GM19239 (cell line): ENCODE measurements at places on chromosomes 1 and 21.
A peak's percentile ranks its signal among the peaks of the same experiment; 100 is the strongest.

DNA sequence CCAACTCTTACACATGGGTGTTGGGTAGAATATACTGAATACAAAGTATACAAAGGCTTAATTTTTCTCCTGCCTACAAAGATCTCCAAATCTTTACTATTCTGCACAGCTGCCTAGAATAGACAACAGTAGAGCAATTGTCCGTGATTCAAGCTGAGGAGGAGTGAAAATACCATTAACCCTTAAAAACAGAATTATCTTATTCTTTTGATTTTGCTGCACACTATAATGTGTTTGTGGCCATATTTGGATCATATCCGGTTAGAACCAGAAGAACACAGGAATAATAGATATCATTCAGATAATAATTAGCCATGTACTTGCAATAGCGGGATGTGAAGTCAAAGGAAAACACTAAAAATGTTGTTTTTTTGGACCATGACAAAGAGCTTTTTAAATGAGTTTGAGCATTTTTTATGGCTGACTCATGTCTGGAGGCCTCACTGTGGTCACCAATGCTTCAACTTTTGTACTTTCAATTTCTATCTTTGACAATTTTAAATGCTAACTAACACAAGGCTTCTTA is 197.6 kb upstream of the FOXD3 start:
- peak; percentile 27 for DNase-seq

- no peak for DNase-seq
These were observed 506.8 kb upstream of the CAMK1G start for GRCh38 chr1:209076688-209077087.

DNA sequence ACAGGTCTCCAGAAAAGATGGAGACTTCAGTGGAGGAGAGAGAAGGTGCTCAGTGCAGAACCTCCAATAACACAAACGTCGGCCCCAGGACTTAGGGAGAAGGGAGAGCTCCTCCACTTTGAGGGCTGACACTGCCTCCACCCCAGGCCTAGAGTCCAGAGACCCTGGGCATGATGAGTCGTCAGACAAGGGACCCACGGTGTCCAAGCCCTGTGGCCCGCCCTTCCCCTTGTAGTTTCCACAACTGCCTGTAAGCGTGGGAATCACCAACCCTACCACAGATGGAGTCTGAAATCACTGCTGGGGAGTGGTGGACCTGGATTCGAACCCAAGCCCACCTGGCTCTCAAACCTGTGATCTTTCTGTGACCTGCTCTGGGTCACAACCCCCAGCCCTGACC is 281.1 kb downstream of the NPHP4 start:
- DNase-seq = no peak

GRCh38 chr1:61647142-61647541 is 77.8 kb downstream of the TM2D1 start:
- DNase-seq = no peak

- DNase-seq = no peak
These were observed 57.8 kb downstream of the SERINC2 start for GRCh38 chr1:31470794-31471315.

GRCh38 chr1:159091180-159091560 is 14.6 kb upstream of the AIM2 start:
- DNase-seq = no peak

DNA sequence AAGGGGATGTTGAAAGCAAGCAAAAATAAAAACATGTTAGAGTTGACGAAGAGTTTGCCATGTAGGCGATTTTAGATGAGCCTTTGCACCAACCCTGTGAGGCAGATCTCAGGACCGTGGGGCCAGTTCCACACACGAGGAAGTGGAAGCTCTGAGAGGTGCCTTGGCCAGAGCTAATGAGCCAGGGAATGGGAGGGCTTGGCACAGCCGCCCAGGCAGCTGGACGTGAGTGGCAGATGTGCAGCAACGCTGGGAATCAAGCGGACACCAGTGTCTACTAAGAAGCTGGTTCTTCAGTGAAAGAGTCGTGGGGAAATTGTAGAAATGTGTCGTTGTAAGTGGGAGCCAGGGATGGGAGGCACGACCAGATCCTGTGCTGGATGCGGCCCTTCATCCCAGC is 58.9 kb upstream of the COL6A1 start:
- no peak for DNase-seq

DNA sequence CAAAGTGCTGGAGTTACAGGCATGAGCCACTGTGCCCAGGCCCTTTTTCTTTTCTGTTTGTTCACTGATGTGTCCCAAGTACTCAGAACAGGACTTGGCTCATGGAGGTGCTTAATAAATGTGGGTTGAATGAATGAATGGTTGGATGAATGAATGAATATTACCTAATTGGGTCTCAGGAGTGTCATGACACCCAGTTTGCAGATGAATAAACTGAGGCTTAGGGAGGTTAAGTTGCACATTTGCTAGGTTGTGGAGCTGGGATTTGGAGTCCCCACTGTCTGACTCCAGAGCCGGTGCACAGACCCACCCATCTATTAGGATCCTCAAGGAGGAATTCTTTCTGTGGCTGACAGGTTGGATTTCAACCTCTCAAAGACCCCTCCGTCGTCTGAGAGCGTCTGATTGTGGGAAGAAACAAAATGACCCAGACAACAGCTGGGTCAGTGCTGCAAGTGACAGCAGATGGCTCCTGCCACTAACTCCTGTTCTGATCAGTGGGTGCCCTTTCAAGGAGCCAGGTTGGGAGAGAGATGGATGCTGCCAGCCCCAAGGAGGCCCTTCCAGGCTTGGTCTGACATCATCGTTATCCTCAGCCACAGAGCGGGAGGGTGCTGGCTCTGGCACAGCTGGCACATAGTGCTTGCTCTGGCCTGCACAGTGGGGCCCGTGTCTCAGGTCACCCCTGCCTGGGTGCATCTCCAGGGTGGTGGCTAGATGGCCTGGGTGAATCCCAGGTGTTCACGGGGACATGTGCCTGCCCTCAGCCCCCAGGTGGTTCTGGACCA is 24.2 kb downstream of the ARHGEF10L start:
- DNase-seq = no peak

- peak; percentile 57 for DNase-seq
These were observed 15.4 kb downstream of the SLC2A7 start for GRCh38 chr1:9010781-9011323.

DNA sequence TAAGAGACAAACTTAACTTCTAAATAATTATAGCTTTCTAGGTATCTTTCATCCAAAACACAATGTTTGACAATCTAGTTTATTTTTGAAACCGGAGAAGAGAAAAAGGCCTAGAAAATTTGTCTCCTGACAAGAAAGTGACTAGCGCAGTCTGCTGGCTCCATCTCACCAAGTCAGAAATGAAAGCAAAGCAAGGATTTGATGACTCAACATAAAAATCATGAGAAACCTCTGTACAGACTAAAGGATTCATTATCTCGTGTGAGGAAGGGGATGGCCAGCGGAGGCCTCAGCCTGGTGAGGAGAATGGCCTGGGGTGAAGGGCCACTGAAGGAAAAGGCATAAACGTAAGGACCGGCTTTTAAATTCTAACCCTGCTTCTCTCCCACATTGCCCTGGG is 20.0 kb upstream of the TSNAX start:
- no peak for DNase-seq

- DNase-seq = no peak
These were observed 37.0 kb downstream of the ZNF281 start for GRCh38 chr1:200372885-200373181.

DNA sequence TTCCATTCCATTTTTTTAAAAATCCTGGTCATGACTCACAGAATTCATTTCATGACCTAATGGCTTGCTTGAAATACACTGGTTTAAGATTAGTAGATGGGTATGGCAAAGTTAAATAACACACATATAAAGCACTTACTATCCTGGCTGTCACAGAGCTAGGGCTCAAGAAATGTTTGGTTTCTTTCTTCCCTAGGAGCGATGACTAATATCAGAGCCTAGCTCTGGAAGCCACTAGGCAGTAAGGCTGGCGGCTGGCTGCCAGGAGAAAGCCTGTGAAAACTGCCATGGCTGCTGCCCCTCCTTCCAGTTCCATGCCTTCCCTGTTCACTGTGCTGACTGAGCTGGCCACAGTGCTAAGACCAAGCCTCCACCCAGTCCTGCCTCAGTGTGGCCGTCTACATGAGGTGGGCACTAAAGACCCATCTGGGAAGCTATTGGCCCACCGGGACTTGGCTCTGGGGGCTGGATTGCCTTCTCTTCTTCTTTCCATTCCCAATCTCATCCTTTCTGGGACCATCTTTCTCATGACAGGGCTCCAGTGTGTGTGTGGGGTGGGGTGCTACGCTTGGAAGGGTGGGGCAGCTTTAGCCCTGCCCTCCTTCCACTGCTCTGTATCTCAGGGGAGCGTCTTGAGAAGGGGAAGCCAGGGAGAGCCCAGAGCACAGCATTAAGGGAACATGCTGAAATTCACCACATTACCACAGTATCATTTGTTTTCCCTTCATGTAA is 10.8 kb upstream of the ASCL5 start:
- no peak for DNase-seq

GRCh38 chr1:1024771-1025699 is 5.1 kb downstream of the AGRN start:
- DNase-seq = no peak

DNA sequence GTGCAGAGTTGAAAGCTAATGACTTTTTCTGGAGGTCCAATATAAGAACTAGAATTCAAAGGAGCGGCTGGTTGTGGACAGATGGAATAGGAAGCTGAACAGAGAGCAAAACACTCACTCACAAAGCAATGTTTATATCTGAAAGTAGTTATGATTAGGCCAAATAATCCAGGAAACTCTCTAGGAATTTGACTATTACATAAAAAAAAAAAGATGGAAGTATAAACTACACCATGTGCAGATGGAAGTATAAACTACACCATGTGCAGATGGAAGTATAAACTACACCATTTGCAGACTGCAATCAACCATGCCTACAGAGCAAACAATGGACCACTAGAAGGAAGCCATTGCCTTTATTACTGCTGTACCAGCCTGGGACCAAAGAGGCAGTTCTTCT is 771.1 kb downstream of the BRINP3 start:
- no peak for DNase-seq

DNA sequence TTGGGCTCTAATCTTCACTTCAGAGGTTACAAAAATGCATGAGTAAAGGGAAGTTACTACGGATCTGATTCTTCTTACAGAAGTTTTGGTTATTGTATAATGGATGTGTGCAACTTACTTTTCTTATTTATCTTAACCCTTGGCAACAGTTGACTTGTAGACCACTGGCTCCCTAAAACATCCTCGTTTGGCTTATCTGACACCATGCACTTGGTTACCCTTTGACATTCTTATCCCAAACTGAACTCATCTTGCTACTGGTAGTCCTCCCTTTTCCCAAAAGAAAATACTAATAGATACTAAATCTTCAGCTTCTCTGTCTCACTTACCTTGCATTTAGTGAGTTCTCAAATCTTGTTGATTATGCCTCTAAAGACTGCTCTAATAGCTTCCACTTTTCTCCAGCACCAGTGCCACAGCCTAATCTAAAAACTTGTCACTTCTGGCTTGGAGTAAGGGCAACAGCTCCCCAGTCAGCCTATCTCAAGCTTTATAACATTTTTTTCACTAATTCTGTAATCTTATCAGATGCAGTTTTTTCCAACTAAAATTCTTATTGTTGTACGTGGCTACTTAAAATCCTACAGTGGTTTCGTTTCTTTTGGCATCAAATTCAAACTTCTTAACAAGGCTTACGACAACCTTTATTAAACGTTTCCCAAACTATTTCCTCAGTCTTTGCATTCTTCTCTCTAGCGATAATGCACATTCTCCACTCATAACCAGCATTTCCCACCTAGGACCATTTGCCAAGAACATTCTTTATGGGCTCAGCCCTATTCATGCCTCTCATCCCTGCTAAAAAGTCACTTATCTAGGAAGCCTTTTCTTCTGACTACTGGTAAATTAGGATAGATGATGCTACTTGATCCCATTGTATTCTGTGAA is 204.2 kb downstream of the KCNT2 start:
- DNase-seq = no peak

DNA sequence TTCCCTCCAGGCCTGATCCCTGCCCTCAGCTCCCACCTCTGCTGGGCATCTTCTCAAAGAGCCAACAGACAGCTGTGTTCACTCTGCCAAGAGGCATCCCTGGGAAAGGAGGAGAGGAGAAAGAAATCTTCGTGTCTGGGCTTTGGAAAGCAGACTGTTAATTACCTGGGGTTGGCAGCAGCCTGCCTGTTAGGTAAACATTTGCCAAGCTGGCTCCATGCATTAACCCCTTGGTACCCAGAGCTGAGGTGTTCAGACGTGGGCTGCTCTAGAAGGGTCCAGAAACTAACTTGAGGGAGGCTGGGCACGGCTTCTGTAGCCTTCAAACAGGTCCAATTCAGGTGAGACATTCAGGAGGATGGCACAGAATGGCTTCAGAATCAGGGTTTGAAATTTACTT is 8.7 kb upstream of the EXTL1 start:
- no peak for DNase-seq

DNA sequence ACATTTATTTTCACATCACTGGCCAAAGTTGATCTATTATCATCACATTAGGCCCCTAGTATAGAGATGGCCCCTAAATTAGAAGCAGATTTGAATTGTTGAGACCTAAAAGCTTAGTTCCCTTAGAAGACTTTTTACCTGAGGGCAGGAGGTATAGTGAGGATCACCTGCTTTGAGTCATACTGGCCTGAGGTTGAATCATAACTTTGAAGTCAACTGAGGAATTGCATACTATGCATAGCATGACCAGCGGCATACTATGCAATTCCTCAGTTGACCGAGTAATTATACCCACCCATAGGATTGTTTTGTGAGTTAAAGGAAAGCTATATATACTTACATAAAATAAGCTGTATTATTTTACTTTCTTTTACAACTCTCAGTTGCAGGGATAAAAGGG is 50.3 kb upstream of the DPH5 start:
- DNase-seq = no peak

DNA sequence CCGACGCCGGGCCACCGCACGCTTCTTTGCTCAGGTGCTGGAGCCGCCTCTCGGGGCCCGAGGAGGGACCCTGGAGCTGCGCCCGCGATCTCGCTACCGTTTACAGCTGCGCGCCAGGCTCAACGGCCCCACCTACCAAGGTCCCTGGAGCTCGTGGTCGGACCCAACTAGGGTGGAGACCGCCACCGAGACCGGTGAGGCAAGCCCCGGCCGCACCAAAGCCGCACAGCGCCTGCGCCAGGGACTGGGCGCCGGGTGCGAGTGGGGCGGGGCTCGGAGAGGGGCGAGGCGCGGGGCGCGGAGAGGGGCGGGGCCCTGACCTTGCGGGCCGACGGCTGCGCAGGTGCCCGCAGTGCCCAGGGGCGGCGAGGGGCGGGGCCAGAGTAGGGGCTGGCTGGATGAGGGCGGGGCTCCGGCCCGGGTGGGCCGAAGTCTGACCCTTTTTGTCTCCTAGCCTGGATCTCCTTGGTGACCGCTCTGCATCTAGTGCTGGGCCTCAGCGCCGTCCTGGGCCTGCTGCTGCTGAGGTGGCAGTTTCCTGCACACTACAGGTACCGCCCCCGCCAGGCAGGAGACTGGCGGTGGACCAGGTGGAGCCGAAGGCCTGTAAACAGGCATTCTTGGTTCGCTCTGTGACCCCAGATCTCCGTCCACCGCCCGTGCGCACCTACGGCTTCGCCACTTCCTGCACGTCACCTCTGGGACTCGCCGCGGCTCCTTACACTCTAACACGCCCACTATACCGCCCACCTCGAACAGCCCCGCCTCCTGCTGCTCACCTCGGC is 9.8 kb upstream of the CDC20 start:
- no peak for DNase-seq

GRCh38 chr21:20254964-20255363 is 743.2 kb upstream of the NCAM2 start:
- no peak for DNase-seq

- DNase-seq = no peak
These were observed 107.0 kb downstream of the ODF2L start for GRCh38 chr1:86289161-86289560.
